NAMALWA (cell line): ENCODE measurements at places on chromosomes 5 and 9.

GRCh38 chr5:143828710-143829109 is 16.7 kb downstream of the HMHB1 start:
- DNase-seq, result no peak

- no peak for DNase-seq
Observed at GRCh38 chr9:130207241-130207992, 35.2 kb downstream of the NCS1 start.

GRCh38 chr9:33698267-33698666 is 97.1 kb upstream of the PRSS3 start:
- no peak for DNase-seq

DNA sequence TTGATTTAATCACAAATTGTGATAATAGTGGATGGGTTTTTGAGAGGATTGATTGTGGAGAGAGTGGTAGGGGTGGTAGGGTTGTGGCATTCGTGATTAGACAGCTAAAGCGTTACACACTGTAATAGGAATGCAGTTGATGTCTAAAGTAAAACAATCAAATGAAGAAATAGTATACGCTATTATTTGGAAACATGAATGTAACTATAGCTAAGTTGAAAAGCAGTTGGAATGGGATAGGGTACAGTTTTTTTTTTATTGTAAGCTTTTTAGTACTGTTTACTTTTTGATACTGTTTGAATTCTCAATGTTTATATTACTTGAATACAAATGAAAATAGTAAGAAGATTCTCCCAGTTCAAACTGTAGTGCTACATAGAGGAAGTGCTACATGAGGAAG is 51.8 kb downstream of the RANBP17 start:
- no peak for DNase-seq

- DNase-seq, result peak; percentile 87
Observed at GRCh38 chr5:154072414-154073171, 33.8 kb downstream of the MFAP3 start.

DNA sequence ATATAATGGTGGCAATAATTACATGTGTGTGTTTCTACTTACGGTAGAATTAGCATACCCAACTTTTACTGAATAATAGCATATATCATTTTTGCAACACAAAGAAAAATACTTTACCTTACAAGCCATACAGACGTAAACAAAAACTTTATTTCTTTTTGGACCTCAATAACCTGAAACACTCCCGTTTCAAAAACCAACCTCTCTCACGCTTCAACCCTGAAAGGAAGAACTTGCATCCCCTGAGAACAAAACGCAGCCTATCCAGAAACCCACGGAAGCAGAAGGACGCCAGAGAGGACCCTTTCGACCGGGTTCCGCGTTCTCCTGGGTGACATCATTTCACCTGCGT is at the start of gene RNF38:
TSS of gene RNF38 (minus strand) at position 290 of the 352 bp plus-strand sequence. CDS start at position 129, 161 bp downstream.
- DNase-seq, result peak; percentile 89

GRCh38 chr5:34576891-34577666 is 79.0 kb upstream of the RAI14 start:
- DNase-seq, result no peak

DNA sequence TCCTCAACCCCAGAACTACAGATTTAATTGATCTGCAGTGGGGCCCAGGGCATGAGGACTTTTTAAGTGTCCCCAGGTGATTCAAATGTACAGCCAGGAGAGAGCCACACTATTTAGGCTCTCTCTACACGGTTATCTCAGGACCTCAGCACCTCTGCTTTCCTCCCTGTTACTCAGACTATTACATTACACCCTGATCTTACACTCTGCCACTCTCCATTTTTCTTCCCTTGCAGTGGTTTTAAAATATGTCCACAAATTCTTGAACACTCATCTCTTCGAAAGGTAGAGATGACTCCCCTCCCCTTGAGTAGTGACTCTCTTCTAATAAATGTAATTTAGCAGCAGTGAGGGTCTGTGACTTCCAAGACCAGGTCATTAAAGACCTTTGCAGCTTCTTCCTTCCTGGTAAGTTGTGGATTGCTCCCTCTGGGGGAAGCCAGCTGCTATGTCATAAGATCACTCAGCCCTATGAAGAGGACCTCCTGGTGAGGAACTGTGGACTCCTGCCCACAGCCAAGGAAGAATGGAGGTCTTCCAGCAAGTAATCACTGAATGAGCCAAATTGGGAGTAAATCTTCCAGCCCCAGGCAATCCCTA is 87.5 kb upstream of the SSBP2 start:
- DNase-seq, result peak; percentile 58

GRCh38 chr5:158716668-158717067 is 383.0 kb downstream of the EBF1 start:
- DNase-seq, result no peak

DNA sequence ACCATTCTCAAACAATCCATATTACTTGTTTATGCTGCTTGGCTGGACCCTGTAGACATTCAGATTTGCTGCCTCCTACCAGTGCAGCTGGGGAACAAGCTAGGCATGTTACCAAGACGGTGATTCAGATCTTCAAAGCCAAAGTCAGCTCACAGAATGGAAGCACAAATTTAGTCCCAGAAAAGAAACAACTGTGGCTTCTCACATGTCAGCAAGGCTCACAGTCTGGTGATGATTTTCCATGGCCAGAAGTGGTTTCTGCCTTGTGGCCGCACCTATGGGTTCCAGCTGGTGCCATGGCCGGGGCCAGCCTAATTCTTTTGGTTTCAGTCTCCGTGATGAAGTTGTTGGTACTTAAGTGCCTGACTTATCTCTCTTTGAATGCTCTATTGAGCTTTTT is 182.2 kb downstream of the TMC1 start:
- no peak for DNase-seq

DNA sequence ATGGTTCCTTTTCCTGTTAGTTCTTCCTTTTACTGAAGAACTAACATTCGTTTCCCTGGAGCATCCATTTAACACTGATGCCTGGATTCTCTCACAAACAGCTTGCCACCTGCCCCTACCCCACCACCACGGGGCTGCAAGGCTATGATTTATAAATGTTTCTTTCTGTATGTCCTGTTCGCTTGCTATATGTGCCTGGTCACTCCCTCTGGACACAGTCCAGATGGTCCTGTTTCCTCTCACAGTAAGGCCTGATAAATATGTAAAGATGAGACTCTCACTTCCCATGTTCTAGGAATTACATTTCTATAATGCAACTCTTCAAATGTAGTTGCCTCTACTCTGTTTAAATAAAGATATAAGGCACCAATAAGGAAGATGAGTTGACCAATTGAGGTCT is 146.4 kb upstream of the SHB start:
- no peak for DNase-seq

DNA sequence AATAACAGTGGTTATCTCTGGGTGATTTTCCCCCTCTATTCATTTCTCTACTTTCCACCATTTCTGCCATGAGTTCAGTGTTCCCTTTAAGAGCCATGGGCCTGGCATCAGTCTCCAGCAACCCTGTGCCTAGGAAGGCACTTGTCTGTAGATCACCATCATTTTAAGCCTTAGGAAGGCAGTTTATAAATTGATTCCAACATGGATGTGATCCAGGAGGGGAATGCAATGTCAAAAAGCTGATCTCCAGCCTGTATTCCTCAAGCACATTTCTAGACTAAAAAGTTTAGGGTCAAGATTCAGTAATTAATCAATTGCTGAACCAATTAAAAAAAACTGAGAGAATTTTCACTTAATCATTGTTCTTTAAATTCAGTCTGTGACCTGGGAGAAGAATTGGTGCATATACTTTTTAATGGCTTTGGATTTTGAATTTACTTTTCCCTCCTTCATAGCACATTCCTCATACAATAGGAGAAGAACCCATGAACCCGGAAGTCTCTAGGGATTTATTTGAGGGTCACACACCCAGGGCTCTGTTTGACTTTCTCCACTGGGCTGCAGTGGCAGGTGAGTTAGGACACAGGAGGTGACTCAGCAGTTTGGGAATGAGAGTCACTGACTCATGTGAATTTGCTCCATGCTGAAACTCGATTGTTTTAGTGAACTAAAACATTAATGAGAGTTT is 6.1 kb upstream of the ERMP1 start:
- DNase-seq, result no peak

DNA sequence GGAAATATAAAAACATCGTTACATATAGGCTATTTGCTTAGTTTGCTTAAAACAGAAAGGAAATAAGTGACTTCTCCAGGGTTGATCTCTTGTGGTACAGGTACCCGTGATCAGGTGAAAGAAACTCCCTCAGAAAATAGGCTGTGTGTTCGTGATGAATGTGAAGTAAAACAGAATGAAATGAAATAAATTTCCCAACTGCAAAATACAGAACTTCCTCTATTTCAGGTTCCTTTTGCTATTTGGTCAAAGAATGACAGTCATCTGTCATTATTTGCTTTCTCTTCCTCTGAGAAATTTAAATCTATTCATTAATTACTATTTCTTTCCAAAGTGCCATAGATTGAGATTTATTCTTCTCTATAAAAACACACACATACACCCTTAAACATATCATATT is 408.1 kb downstream of the FAM170A start:
- no peak for DNase-seq

- DNase-seq, result no peak
Observed at GRCh38 chr5:88940713-88941112, 57.7 kb upstream of the MEF2C start.

GRCh38 chr5:123795688-123796087 is 283.7 kb downstream of the CSNK1G3 start:
- DNase-seq, result no peak

- no peak for DNase-seq
Observed at GRCh38 chr5:52842111-52842510, 54.4 kb downstream of the ITGA1 start.

DNA sequence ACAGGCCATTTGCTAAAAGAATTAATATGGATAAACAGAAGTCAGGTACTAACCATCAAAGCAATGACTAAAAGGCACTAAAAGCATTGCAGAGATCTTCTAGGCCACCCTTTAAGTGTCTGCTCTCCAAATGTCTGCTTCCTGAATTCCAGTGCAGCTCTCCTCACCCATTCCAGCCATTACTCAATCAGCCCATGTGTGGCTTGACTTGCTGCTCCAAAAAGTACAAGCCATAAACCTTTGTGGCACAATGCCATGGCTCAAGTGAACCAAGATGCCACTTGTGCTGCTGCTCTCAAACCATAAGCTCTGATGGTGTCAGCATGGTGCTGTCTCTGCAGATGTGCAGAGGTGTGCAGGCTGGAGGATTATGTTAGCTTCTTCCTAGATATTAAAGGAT is 290.2 kb upstream of the POU5F2 start:
- no peak for DNase-seq

DNA sequence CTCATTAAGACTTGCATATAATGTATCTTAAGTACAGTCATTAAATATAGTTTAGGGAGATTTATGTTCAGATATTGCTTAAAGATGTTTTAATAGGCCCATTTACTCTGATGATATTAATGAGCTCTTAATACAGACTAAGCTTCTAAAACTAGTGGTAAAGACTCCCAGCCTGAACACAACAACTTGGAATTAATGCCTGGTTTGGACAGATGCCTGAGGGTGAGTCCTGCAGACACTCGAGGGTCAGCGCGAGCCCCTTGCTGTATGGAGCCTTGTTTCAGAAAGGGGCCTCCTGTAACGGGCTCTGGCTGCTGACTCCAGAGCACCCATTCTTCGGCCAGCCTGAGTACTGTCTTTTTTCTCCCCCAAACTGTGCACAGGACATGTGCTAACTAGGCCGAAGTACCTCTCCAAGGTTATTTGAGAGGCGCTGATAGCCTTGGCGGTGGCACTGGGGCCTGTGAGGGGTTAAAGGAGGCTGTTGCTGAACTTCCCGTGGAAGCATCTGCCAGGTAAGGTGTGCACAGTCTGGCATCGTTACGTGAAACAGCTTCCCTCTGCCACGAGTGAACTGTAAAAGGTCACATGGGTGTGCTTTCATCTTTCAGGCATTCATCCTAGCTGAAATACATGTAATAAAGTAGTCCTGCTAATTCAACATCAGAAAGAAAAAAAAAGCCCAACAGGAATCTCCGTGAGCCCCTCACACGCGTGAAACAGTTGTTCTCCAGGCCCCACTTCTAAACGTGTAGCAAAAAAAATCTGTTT is 113.4 kb downstream of the MVB12B start:
- DNase-seq, result no peak

GRCh38 chr9:130860458-130861316 is 25.6 kb downstream of the ABL1 start:
- no peak for DNase-seq
